HuH-7 (cell line): ENCODE measurements at places on chromosomes 3 and 15.

GRCh38 chr15:100194996-100195395 is 146.8 kb downstream of the ADAMTS17 start:
- DNase-seq: no peak

GRCh38 chr15:78533331-78533730 is 6.9 kb upstream of the PSMA4 start:
- no peak for DNase-seq

DNA sequence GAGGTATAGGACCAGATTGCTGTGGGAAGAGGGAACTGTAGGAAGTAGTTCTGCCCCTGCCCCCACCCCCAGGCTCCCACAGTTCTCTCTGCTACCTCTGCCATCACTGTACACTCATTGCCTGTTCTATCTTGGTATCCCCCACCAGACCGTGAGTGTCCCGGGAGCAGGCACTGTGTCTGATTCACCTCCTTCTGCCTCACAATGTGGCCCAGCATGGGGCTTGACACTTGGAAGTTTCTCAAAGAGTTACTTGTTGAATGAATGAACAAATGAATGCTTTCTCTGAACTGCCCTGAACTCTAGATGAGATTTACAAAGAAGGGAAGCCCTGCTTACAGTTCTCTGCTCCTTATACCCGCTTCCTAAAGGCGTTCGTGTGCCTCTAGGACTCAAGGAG is 27.1 kb upstream of the PIK3CB start:
- DNase-seq: no peak

DNA sequence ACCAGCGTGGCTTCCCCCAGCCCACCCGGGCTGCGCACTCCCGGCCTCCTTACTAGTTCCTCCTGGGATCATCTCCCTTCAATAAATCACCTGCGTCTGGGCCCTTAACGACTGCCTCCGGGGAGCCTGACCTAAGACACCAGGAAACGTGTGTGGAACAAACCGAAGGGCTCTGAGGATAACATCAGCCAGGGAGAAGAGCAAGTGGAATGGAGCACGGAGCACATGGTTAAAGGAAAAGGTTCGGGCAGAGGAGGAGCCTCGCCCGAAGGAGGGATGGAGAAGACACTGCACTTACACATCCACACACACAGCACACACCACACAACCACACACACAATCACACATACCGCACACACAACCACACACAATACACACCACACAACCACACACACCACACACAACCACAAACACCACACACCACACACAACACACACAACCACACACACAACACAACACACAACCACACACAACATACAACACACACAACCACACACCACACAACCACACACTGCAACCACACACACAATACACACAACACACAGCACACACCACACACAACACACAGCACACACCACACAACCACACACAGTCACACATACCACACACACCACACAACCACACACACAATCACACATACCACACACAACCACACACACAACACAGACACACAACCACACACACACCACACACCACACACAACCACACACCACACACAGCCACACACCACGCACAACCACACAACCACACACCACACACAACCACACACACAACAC is 24.7 kb downstream of the CPN2 start:
- DNase-seq: peak; percentile 55

GRCh38 chr3:47394140-47394870 is 13.5 kb downstream of the PTPN23 start:
- DNase-seq: no peak

DNA sequence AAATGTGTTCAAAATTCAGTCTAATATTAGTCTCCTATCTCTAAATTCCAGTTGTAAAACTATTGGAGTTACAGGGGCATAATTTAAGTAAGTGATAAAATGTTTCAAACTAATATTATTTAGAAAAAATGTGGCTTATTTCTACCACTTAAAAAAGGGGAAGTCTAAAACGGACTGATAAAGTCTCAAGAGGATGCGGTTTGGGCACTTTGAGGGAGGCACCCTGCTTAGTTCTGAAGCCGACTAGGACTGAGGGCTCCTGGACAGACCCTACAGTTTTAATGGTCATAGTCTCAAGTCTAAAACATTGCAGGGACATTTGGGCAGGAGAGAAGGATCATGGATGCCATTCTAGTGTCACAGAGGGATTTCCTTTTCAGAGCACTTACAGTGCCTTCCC is 566.3 kb downstream of the NR2F2 start:
- DNase-seq: no peak

DNA sequence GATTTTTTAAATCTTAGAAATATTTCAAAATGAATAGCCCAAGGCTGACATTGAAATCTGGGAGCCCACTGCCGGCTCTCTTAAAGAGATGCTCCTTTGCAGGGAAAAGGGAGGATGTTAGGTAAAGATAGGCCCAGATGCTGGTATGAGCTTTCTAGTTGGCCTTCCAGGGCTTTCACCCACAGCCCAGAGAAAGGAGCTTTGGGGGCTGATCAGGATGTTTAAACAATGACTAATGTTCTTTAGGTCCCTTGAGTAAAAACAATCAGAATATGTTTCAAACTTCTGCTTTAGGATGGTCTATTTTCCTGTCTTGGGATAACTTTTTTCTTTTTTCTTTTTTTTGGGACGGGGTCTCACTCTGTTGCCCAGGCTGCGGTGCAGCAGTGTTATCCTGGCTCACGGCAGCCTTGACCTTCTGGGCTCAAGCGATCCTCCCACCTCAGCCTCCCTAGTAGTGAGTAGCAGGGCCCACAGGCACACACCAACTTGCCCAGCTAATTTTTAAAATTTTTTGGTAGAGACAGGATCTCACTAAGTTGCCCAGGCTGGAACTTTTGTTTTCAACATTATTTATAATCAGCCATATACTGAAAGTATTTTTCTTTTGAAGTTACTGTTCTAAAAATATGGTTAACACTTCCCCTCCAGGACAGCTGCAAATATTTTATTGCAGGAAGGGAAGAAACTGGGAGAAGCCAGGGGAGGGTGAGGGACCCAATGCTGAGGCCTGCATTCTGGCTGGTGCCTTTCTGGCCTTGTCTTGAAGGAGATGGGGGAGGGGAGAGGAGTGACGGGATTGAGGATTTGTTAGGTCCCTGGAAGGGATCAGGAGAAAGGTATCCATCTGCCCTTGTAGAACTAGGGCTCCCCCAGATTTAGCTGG is 70.1 kb downstream of the TRAK1 start:
- no peak for DNase-seq

DNA sequence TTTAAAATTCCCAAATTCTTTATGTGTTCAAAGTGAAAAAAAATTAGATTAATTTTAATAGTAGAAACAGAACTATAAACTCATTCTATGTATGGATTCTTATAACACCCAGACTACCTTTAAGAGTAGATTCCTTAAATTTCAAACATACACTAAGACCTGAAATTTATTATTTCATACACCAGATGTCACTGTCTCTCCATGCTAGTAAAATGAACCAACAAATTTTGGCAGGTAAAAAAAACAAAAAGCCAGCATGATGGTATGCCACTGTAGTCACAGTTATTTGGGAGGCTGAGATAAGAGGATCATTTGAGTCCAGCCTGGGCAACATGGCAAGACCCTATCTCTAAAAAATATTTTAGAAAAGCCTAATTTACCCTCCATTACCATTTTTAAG is 461.3 kb upstream of the NAALADL2 start:
- no peak for DNase-seq

GRCh38 chr3:10992943-10993728 is 588 bp downstream of the SLC6A1 start:
- DNase-seq: no peak

GRCh38 chr3:29267226-29267625 is 13.6 kb upstream of the RBMS3 start:
- no peak for DNase-seq

- no peak for DNase-seq
Measured at GRCh38 chr3:44130249-44130648, 111.4 kb upstream of the TOPAZ1 start.

- DNase-seq: no peak
Measured at GRCh38 chr3:177611752-177612334, 414.6 kb upstream of the TBL1XR1 start.

- no peak for DNase-seq
Measured at GRCh38 chr3:140153736-140154135, 218.8 kb downstream of the CLSTN2 start.

DNA sequence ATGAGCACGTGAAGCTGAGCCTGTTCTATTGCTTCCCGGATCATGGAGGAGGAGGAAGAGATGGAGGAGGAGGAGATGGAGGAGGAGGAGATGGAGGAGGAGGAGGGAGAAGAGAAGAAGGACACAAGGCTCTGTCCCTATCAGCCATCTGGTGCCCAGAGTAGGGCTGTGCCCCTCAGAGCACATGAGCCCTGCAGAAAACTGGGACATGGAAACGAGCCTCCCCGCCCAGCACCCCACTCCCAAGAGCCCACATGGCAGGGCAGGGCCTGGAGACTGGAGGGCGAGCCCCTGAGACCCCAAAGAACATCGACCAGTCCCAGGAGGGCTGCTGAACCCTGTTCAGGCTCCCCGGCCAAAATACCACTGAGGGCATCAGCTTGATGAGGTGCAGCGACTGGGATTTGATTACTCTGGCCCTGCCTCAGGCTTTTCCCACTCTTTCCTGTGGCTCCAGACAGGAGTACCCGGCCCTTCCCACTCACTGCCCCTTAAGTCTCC is 285.6 kb downstream of the UACA start:
- no peak for DNase-seq

- DNase-seq: no peak
Measured at GRCh38 chr15:81111510-81112470, 22.3 kb upstream of the CFAP161 start.

- DNase-seq: no peak
Measured at GRCh38 chr15:64542091-64542490, 81.7 kb downstream of the ZNF609 start.

GRCh38 chr3:150454085-150454484 is 46.0 kb downstream of the TSC22D2 start:
- no peak for DNase-seq

- no peak for DNase-seq
Measured at GRCh38 chr3:5888851-5889250, 701.3 kb downstream of the EDEM1 start.

GRCh38 chr3:36579746-36580145 is 184.6 kb downstream of the DCLK3 start:
- DNase-seq: no peak

- DNase-seq: no peak
Measured at GRCh38 chr3:37926611-37927010, 64.0 kb upstream of the VILL start.

GRCh38 chr15:73660455-73660854 is 23.7 kb upstream of the CD276 start:
- no peak for DNase-seq

- DNase-seq: no peak
Measured at GRCh38 chr3:87350367-87351199, 74.2 kb upstream of the POU1F1 start.

DNA sequence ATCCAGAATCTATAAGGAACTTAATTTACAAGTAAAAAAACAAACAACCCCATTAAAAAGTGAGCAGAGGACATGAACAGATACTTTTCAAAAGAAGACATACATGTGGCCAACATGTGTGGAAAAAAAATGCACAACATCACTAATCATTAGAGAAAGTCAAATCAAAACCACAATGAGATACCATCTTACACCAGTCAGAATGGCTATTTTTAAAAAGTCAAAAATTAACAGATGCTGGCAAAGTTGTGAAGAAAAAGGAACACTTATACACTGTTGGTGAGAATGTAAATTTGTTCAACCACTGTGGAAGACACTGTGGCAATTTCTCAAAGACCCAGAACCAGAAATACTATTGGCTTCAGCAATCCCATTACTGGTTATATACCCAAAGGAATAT is 830.0 kb upstream of the ALCAM start:
- no peak for DNase-seq

- DNase-seq: peak; percentile 16
Measured at GRCh38 chr3:57500506-57500905, 43.6 kb downstream of the DNAH12 start.

- DNase-seq: no peak
Measured at GRCh38 chr3:141091426-141091825, 40.3 kb downstream of the SPSB4 start.

GRCh38 chr15:89498574-89498906 is 2.2 kb upstream of the RHCG start:
- DNase-seq: no peak

DNA sequence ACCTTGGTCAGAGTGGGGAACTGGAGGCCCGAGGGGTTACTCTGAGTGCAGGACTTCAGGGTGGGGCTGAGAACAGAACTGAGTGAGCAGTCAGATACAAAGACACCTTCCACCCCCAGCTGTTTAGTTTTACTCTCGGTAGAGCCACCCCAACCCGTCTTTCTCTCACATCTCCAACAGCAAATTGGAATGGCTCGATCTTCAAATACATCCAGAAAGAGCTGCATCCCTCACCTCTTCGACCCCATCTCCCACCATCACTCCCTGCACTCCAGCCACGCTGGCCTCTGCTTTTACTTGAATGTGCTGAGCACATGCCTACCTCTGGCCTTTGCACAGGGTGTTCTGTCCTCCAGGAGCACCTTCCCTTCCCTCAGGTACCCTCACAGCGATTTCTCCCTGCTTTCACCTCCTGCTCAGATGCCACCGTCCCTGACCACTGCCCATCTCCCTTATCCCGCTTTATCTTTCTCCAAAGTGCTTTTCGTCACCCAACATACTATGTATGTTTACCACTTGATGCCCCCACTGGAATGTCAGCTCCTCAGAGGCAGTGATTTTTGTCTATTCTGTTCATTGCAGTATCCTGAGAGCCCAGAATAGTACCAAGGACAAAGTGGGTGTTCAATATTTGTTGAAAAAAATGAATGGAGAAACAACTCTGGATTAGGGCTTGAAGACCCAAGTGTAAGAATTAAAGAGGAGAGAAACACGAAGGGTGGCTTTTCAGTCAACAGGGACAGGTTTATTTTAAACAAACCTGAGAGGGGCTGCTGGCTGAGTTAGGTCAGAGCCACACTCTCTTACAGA is 4.4 kb downstream of the CHCHD4 start:
- no peak for DNase-seq

- no peak for DNase-seq
Measured at GRCh38 chr15:80572337-80572736, 122.8 kb upstream of the ABHD17C start.

DNA sequence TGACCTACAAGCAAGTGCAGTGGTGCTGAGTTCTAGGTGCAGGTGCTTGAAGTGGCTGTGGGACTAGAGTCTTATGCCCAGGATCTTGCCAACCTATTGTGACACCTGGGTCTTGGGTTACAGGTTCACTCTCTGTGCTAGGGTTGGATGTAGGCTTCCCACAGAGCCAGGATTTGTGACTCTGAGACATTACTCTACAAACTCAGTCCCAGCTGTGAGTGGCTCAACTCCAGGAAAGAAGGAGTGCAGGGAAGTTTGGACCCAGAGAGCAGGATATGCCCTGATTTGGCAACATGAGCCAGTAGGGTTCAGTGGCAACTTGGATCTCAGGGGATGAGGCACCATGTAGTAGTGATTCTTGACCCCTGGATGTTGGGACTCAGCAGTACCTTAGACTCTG is 182.2 kb downstream of the LPP start:
- no peak for DNase-seq
